ENCODE measurements at places on chromosomes 12 and 14.

DNA sequence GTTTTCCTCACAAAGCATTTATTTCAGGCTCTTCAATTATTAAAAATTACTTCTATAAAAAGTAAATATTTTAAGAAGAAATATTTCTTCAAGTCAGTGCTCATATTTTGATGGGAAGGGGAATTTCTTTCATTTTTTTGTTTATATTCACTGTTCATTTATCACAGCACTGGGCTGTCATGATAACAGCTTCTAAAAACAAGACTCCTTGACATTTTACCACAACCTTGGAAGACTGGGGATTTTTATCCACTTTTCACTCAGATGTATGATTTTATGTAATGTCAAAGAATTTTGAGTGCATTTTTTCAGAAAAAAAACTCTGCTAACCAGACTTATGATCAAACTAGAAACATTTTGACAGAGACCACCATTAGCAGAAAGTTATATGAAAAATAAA is 149.7 kb downstream of the PHLDA1 start:
- H3K36me3 ChIP-seq = no peaks in the 10 kb centered on the region
- no peaks in the 10 kb centered on the region for H3K27me3 ChIP-seq
- DNase-seq = no peak
- peaks cover 5% of the 10 kb centered on the region for H3K4me1 ChIP-seq

GRCh38 chr14:84988357-84988756 is 541.6 kb upstream of the FLRT2 start:
- no peak overlapping the region for H3K27ac ChIP-seq
- DNase-seq = no peak
- no peak overlapping the region for H3K4me3 ChIP-seq
- H3K4me1 ChIP-seq = no peaks in the 10 kb centered on the region
- no peaks in the 10 kb centered on the region for H3K27me3 ChIP-seq

DNA sequence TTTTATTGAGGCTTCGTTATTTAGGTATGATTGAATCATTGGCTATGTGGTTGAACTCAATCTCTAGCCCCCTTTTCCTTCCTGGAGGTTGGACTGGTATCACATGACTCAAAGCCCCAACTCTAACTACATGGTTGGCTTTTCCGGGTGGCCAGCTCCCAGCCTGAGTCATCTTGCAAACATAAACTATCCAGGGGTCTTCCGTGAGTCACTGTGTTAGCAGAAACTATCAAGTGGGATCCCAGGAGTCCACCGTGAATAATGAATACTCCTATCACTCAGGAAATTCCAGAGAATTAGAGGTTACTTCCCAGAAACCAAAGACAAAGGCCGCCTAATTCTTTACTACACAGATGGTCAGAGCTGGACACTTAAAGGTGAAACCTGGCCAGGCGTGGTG is 19.7 kb upstream of the PLEKHD1 start:
- H3K4me3 ChIP-seq = no peak overlapping the region
- no peak overlapping the region for H3K27ac ChIP-seq
- H3K27me3 ChIP-seq = no peaks in the 10 kb centered on the region

DNA sequence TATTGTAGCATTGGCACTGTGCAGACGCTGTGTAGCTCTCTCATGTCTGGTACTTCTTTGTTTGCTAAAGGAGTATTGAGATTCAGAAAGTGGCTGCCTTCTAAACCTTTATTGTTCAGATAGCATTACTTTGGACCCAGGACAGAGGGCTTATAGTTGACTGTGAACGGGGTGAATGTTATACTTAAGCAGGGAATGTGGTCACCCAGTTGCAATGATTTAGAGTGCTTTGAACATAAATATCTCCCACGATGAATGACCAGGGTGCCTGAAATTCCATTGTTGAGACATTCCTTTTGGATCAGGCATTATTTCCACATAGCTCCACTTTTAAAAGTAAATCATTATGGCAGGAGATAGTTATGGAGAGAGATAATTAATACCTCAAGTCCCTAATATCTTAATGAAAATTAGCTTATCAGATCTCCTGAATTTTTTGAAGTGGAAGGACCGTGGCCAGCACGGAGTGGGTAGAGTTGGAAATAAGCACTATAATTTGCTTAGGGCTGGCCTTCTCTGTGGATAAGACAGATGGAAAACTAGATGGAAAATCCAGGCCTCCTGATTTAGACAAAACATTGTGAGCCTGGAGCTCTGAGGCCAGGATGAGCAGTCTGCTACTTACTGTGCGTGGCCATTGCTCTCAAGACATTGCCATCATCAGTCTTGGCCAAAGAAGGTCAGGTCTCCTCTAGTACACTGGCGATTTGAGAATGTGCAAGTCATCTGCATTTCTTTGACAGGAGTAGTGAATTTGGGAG is 114.5 kb downstream of the ETV6 start:
- peaks cover 11% of the 10 kb centered on the region for H3K4me1 ChIP-seq
- H3K4me3 ChIP-seq = no peak overlapping the region
- DNase-seq = peak; percentile 70
- H3K27ac ChIP-seq = no peak overlapping the region
- no peaks in the 10 kb centered on the region for H3K27me3 ChIP-seq

- no peak for DNase-seq
- no peaks in the 10 kb centered on the region for H3K36me3 ChIP-seq
- H3K4me3 ChIP-seq = no peak overlapping the region
- no peak overlapping the region for H3K27ac ChIP-seq
Measured at GRCh38 chr14:69891422-69891821, 12.2 kb downstream of the SMOC1 start.

DNA sequence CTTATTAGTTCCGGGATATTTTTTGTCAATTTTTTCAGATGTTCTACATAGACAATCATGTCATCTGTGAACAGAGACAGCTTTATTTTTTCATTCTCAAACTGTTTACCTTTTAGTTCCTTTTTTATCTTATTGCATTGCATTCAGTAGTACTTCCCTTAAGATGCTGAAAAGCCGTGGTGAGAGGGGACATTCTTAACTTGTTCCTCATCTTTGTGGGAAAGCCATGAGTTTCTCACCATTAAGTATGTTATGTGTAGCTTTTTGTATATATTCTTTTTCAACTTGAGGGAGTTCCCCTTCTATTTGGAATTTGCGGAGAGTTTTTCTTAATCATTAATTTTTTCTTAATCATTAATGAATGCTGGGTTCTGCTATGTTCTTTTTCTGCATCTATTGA is 1727.1 kb upstream of the SEL1L start:
- no peak overlapping the region for H3K27ac ChIP-seq
- H3K36me3 ChIP-seq = no peaks in the 10 kb centered on the region
- H3K4me3 ChIP-seq = no peak overlapping the region
- no peaks in the 10 kb centered on the region for H3K4me1 ChIP-seq

GRCh38 chr12:113546916-113547863 is 75.5 kb upstream of the LHX5 start:
- no peaks in the 10 kb centered on the region for H3K27me3 ChIP-seq
- H3K4me1 ChIP-seq = no peaks in the 10 kb centered on the region
- no peaks in the 10 kb centered on the region for H3K36me3 ChIP-seq
- DNase-seq = no peak
- H3K4me3 ChIP-seq = no peak overlapping the region
- no peak overlapping the region for H3K27ac ChIP-seq

- no peak overlapping the region for H3K27ac ChIP-seq
- peaks cover 7% of the 10 kb centered on the region for H3K36me3 ChIP-seq
- no peak overlapping the region for H3K4me3 ChIP-seq
- no peak for DNase-seq
- H3K27me3 ChIP-seq = no peaks in the 10 kb centered on the region
Measured at GRCh38 chr12:39327965-39328364, 115.0 kb downstream of the KIF21A start.

GRCh38 chr12:89576572-89577220 is 50.8 kb upstream of the POC1B start:
- DNase-seq = no peak
- H3K4me1 ChIP-seq = peaks cover 3% of the 10 kb centered on the region
- H3K4me3 ChIP-seq = no peak overlapping the region
- H3K27ac ChIP-seq = no peak overlapping the region

- H3K4me1 ChIP-seq = no peaks in the 10 kb centered on the region
- no peaks in the 10 kb centered on the region for H3K27me3 ChIP-seq
- DNase-seq = no peak
- no peak overlapping the region for H3K27ac ChIP-seq
Measured at GRCh38 chr14:93619176-93619793, 169.0 kb downstream of the PRIMA1 start.

- no peaks in the 10 kb centered on the region for H3K27me3 ChIP-seq
- no peak overlapping the region for H3K27ac ChIP-seq
- no peak for DNase-seq
- H3K36me3 ChIP-seq = no peaks in the 10 kb centered on the region
Measured at GRCh38 chr14:101019990-101020710, 116.6 kb upstream of the RTL1 start.

GRCh38 chr12:118145113-118145797 is 9.3 kb downstream of the PEBP1 start:
- peaks cover 3% of the 10 kb centered on the region for H3K4me1 ChIP-seq
- H3K4me3 ChIP-seq = no peak overlapping the region
- H3K27me3 ChIP-seq = no peaks in the 10 kb centered on the region
- H3K27ac ChIP-seq = no peak overlapping the region

- H3K4me1 ChIP-seq = no peaks in the 10 kb centered on the region
- H3K27ac ChIP-seq = no peak overlapping the region
- H3K36me3 ChIP-seq = no peaks in the 10 kb centered on the region
- DNase-seq = no peak
- H3K27me3 ChIP-seq = no peaks in the 10 kb centered on the region
- H3K4me3 ChIP-seq = no peak overlapping the region
Measured at GRCh38 chr14:53516261-53516774, 363.2 kb upstream of the DDHD1 start.

DNA sequence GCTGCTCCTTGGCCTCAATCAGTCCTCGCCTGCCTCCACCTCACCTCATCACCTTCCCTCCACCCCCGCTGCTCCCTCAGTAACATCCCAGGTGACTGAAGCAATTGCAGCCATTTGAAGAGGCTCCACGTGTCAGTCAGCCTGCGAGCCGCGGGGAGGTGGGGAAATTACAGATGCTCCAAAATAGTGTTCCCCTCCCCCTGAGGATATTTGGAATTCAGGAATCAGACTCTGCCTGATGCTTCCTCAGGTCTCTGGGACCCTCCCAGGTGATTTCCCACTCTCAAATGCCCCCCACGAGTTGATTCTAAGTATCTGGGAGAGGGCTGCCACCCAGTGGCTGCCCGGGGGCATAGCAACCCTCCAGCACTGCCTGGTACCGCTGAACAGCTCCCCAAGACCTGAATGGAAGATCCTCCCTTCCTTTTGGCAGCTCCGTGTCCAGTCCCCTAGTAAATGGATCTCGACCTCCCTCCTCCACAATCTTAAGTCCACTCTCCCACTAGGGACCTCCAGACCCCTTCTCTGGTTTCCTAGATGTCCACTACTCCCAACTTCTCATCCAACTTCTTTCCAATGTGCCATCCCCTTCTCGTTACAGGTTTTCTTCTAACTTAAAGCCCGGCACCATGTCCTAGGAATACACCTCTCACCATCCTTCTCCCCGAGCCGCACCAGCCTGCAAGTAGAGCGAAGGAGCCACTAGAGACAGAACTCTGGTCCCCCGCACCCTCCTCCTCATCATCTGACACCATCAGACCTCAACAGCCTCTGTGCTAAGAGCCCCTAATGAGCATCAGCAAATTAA is 1.4 kb upstream of the ASIC1 start:
- peaks cover 4% of the 10 kb centered on the region for H3K4me1 ChIP-seq
- no peak overlapping the region for H3K27ac ChIP-seq
- no peaks in the 10 kb centered on the region for H3K36me3 ChIP-seq
- DNase-seq = no peak
- no peak overlapping the region for H3K4me3 ChIP-seq
- no peaks in the 10 kb centered on the region for H3K27me3 ChIP-seq

DNA sequence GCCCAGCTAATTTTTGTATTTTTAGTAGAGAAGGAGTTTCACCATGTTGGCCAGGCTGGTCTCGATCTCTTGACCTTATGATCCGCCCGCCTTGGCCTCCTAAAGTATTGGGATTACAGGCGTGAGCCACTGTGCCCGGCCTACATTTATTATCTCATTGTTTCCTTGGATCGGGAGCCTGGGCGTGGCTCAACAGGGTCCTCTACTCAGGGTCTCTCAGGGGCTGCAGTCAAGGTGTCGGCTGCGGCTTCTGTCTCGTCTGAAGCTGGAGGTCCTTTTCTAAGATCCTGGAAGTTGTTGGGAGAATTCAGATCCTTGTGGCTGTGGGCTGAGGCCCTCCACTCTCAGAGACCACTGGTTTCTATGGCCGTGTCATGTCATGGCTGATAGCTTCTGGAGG is 65.5 kb upstream of the SCN8A start:
- H3K4me1 ChIP-seq = no peaks in the 10 kb centered on the region
- H3K27ac ChIP-seq = no peak overlapping the region
- DNase-seq = no peak
- no peak overlapping the region for H3K4me3 ChIP-seq
- H3K27me3 ChIP-seq = no peaks in the 10 kb centered on the region

DNA sequence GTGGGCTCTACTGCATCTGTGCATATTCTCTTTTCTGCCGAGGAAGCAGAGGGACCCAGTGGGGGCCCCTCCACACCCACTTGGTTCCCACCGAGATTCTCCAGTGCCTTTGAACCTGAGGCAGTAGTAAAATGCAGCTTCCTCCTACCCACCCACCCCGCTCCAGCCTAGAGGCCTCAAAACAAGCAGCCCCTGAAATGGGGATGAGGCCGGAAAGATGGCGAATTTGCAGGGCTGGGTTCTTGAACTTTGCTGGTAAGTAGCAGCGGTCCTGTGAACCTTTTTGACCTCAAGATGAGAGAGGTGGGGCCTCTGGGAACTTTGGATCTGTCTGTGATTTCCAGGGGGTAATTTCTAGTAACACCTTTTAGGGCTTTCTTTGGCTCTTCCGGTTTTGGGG is 15.4 kb downstream of the PLEKHG3 start:
- no peaks in the 10 kb centered on the region for H3K27me3 ChIP-seq
- H3K27ac ChIP-seq = peak overlapping the region; percentile 89
- DNase-seq = no peak
- H3K36me3 ChIP-seq = no peaks in the 10 kb centered on the region
- H3K4me1 ChIP-seq = peaks cover 8% of the 10 kb centered on the region
- no peak overlapping the region for H3K4me3 ChIP-seq

- H3K4me1 ChIP-seq = no peaks in the 10 kb centered on the region
- DNase-seq = no peak
- H3K36me3 ChIP-seq = no peaks in the 10 kb centered on the region
- no peak overlapping the region for H3K27ac ChIP-seq
Measured at GRCh38 chr12:126355346-126355745, 1290.1 kb downstream of the AACS start.

DNA sequence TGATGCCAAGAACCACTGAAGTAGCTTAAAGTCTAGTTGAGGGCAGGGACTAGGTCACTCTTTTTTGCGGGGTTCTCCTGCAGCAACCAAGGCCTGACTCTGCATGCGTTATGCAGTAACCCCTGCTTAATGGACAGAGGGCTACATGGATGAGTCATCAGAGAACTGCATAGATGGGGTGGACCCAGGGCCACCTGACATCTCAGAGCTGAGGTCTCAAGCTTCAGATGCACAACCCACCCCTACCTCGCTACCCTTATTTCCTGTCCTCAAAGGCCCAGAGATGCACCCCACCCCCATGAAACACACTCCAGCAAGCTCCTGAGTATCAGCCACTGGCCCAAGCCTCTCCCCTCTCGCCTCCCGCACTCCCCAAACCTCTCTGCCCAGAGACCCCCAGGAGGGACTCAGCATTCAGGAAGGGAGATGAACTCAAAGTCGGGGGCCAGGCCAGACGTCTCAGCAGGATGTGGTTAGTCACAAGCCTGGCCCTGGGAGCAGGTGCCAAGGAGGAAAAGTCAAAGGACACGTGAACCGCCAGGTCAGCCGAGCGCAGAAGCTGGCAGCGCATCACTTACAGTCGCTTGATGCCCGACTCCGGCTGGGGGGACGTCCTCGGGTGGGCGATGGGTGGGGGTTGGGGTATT is 25.8 kb downstream of the SNRNP35 start:
- peaks cover 9% of the 10 kb centered on the region for H3K4me1 ChIP-seq
- no peak overlapping the region for H3K4me3 ChIP-seq
- no peak for DNase-seq
- H3K36me3 ChIP-seq = no peaks in the 10 kb centered on the region
- no peaks in the 10 kb centered on the region for H3K27me3 ChIP-seq

Data from kidney (tissue), 22 donors.